ENCODE measurements at places on chromosomes 1 and 21.

GRCh38 chr1:69728206-69728605, 160.5 kb downstream of the LRRC7 start:
- DNase-seq: no peak

GRCh38 chr1:22184892-22185612, 42.2 kb upstream of the WNT4 start:
- DNase-seq: peak; percentile 80

DNA sequence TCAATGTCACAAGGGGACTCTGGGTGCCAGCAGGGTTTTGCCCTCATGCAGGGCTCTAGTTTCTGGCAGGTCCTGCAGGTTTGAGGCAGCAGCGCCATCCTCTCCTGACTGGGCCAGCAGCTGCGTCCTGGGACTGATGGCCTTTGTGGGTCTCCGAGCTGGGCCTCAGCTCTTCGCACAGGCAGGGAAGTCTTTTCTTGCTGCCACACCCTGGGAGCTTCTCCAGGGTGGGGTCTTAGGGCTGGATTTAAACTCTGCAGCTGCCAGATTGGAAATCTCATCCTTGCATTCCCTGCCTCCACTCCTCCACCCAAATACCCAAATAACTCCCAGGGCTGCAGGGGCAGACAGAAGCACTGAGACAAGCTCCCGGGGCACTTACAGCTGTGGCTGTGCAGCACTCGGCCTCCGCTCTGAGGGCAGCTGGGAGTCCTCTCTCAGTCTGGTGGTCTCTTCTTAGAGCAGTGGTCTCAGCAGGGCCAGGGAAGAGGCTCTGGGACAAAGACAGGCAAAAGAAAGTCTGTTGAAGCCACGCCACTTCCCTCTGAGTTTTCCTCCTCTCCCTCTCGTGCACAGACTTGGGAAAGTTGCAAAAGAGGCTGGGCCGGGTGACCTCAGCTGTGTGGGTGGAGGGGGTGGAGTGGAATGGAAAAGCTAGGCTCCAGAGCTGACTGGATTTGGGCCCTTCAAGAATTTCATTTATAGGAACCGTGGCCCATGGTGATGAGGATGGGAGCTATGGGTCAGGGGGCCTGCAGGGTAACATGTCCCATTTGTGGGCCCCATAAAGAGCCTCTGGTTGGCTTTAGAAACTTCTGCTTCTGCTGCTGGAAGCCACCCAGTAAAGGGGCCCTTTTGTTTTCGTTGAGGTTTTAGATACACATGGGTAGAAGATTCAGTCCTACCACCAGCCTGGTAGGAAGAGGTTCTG, at the start of gene RAB7B:
Gene RAB7B, minus strand, starts transcription at position 525 of the 931 bp plus-strand sequence. CDS start 9,260 bp downstream, outside the sequence.
- no peak for DNase-seq

DNA sequence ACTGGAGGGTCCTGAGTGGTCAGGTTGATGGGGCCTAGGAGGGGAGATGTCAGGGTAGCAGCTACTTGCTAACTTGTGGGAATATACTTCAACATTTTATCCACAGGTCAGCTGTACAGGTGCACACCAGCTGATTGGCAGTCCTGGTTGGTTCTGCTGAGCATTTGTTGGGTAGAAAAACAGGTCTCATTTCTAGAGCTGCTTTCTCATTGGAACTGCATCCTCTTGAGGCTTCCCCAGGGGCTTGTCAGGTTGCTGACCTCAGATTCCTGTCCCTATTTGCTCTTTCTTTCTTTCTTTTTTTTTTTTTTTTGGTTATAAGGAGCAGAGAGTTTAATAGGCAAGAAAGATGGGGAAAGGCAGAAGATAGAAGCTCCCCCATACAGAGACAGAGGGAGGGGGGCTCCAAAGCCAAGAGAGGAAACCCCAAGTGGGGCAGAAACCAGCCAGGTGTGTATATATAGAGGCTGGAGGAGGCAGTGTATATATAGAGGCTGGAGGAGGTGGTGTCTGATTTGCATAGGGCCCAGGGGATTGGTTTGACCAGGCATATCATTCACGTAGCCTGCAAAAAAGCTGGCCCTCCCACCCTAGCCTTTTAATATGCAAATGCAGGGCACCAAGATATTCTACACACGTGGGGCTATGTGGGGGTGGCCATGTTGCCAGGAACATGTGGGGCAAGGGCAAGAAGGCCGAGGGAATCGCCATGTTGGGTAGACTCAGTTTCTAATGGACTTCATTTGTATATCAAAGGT, 57.3 kb upstream of the STUM start:
- DNase-seq: no peak

DNA sequence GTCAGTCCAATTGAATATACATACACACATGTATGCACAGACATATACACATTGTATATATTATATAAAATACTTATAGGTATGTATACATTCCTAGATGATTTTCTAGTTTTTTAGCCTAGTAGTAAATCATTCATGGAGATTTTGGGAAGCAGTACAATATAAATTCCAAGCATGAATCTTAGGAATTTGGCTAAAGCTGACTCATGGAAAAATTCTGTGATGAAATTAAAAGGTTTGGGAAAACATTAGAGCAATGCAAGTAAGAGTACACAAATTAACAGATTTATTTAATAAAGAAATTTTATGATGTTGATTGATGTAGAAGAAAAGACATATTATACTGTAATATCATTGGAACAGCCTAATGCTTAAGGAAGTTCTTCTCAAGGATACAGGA, 43.7 kb upstream of the PTGFR start:
- DNase-seq: no peak

- DNase-seq: no peak
Measured at GRCh38 chr1:167718914-167719691, 2.7 kb upstream of the MPZL1 start.

DNA sequence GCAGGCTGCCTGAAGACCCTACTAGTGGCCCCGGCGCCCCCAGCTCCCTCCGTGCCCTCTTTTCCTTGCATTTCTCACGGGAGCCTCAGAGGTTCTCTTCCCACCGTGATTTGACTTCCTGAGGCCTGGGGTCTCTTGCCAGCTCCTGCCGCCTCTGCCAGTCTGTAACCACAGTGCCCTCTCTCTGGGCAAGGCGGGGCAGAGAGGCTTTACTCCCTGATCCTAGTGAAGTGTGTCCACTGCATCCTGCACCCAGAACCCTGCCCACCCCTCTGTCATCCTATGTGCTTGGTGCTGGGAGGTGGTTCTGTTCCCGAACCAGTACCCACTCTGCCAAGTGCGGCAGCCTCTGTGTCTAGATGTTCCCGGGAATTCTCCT, 2.4 kb downstream of the ESPN start:
- DNase-seq: no peak

- DNase-seq: peak; percentile 40
Measured at GRCh38 chr1:4086085-4086850, 186.2 kb upstream of the C1orf174 start.
